ENCODE measurements at places on chromosomes 1 and 21. TPM values are rescaled to one million over a fixed set of nuclear protein-coding genes. Genes with fewer than 3 reads are reported as not detected.

DNA sequence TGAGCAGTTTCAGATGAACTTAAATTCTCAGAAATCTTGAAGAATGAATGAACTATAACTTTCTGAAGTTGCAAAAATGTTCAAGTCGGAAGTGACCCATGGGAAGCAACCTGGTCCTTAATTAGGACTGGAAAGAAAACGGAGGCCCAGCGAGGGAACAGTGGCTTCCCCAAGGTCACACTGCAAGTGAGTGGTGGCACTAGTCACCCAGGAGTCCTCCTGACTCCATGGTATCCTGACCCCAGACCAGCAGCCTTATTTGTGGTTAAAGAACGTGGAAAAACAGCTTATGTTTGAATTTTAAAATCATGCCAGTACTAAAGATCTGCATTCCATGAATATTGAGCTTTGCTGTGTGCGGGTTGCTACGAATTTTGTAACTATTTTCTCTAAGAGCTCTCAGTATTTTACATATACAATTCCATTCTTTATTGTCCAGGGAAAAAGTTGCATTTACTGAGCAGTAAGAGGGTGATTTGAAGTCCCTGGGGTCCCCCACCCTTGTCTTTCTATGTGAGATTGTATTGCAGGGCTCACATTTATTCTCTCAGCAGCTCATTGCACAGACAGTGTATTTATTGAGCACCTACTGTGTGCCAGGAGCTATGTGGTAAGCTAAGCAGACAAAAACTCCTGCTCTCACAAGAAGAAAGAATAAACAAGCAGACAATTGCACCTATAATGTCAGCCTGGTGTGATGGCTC, 61.6 kb upstream of the ATP5PO start:
- peak overlapping the region; percentile 23 for H3K4me3 ChIP-seq
- peaks cover 32% of the 10 kb centered on the region for H3K4me1 ChIP-seq
- H3K27ac ChIP-seq, result peak overlapping the region; percentile 83
- no peak for DNase-seq
- no peaks in the 10 kb centered on the region for H3K36me3 ChIP-seq

DNA sequence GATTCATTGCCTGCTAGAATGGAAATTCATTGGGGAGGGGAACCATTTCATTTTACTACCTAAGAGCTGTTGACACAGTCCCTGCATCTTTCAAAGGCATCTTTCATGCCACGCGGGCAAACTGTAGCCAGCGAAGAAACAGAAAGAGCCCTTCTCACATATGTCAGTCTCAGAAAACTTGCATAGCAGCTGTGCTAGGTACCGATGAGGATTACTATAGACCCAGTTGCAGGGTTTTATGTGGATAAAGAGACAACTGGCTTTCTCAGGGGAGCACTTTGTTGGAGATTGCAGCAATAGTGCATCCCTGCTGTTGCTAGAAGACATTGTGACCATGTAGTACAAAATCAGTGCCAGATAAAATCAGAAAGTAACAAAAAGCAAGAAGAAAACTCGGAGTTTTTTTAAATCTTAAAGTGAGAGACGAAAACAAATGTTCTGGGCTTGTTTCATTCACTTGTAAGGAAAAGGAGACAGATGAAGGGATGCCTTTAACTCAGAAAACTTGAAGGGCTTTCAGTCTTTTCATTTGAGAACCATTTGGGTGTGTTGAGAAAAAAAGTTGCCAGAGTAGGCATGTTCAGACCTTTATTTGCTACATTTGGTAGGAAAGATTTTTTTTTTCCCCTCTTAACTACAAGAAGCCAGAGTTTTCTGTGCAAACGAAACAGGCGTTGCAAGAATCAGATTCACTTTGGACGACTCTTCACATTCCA, 804.1 kb downstream of the USP25 start:
- H3K4me1 ChIP-seq, result no peaks in the 10 kb centered on the region
- H3K27ac ChIP-seq, result no peak overlapping the region
- no peaks in the 10 kb centered on the region for H3K27me3 ChIP-seq
- H3K36me3 ChIP-seq, result no peaks in the 10 kb centered on the region
- no peak overlapping the region for H3K4me3 ChIP-seq

GRCh38 chr1:68112835-68113243, 62.4 kb upstream of the DIRAS3 start:
- no peaks in the 10 kb centered on the region for H3K4me1 ChIP-seq
- no peak overlapping the region for H3K4me3 ChIP-seq
- peaks cover 3% of the 10 kb centered on the region for H3K27me3 ChIP-seq
- no peak overlapping the region for H3K27ac ChIP-seq
- DNase-seq, result no peak

- DNase-seq, result no peak
- H3K36me3 ChIP-seq, result no peaks in the 10 kb centered on the region
- no peak overlapping the region for H3K4me3 ChIP-seq
- no peaks in the 10 kb centered on the region for H3K27me3 ChIP-seq
- peaks cover 11% of the 10 kb centered on the region for H3K4me1 ChIP-seq
These were observed 7.1 kb downstream of the FAM89A start for GRCh38 chr1:231032963-231033362.

- H3K27me3 ChIP-seq, result peaks cover 12% of the 10 kb centered on the region
- DNase-seq, result no peak
- H3K4me1 ChIP-seq, result peaks cover 15% of the 10 kb centered on the region
- no peak overlapping the region for H3K4me3 ChIP-seq
These were observed 3.6 kb downstream of the LPAR3 start for GRCh38 chr1:84889437-84889836.

- H3K27ac ChIP-seq, result no peak overlapping the region
- H3K27me3 ChIP-seq, result no peaks in the 10 kb centered on the region
- no peaks in the 10 kb centered on the region for H3K36me3 ChIP-seq
- DNase-seq, result no peak
- H3K4me3 ChIP-seq, result no peak overlapping the region
- H3K4me1 ChIP-seq, result no peaks in the 10 kb centered on the region
These were observed 214.2 kb upstream of the C1orf105 start for GRCh38 chr1:172206256-172206655.

- no peak for DNase-seq
- no peak overlapping the region for H3K27ac ChIP-seq
- H3K27me3 ChIP-seq, result no peaks in the 10 kb centered on the region
- peaks cover 31% of the 10 kb centered on the region for H3K36me3 ChIP-seq
- no peak overlapping the region for H3K4me3 ChIP-seq
- H3K4me1 ChIP-seq, result peaks cover 45% of the 10 kb centered on the region
These were observed 11.2 kb downstream of the THEMIS2 start for GRCh38 chr1:27883536-27883935.

Gene C4BPB
- total RNA-seq, result not detected

Gene FYB2
- total RNA-seq, result not detected

Gene SYDE2
- total RNA-seq, result 3.3 TPM

Gene LEFTY1
- not detected for total RNA-seq
